ENCODE measurements at places on chromosomes 11 and 22.
A peak's percentile ranks its signal among the peaks of the same experiment; 100 is the strongest.

DNA sequence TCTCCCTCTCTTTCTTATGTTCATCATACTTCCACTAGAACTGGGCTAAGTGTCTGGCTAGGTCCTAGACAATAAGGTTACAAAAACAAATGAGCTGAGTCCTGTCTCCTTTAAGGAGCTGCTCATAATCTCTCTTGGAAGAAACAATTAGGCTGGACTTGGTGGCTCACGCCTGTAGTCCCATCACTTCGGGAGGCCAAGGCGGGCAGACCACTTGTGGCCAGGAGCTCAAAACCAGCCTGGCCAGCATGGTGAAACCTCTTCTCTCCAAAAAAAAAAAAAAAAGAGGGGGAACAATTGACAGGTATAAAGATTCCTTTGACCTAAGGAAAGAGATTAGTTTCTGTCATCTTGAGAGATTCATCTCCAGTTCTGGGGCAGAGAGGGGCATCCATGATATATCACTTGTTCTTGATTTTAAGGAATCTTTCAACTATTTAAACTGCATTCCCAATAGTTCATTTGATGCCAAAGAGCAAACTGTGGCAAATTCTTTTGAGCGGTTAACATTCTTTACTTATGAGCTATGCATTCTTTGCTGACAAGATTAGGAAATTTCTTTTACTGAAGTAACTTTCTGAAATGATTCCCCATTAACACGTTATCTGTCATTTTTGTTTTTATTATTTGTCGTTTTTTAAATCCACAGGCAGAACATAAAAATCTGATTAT lies 125.5 kb downstream of the C11orf87 start:
- no peak for DNase-seq

- peak; percentile 21 for DNase-seq
Measured at GRCh38 chr11:9905960-9906791, 242.3 kb downstream of the SWAP70 start.

GRCh38 chr11:133710681-133711240 lies 134.6 kb downstream of the SPATA19 start:
- DNase-seq = no peak

DNA sequence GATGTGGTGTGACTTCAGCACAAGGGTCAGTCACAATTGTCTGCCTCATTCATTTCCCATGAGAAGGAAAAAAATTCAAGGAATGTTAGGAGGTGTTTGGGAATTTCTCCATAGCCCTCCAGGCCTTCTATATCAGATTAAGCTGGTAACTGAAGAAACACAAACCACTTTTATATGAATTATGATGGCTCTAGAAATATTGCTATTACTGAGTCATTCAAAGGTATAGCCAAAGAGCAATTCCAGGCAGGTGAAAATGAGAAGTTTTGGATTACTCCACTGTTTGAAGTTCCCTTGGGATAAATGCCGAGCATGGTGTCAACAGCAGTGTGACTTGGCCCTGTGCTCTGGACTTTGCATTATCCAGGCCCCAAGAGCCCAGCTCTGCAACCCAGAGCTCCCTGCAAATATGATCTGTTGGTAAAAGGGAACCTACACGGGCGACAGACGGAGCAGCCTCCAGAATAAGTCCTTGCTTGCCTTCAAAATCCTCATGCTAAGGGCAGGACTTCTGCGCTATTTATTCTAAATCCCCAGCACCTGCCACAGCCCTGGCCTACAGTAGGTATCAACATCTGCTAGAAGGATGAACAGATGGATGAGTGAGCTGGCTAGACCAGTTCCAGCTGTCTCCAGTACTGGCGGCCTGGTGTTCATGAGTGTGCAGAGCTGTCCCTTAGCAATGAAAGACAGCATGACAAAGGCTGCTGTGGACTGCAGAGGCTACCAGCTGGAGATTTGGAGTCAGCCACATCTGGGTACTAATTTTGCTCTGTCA lies 67.5 kb upstream of the ZBED5 start:
- DNase-seq = no peak

- peak; percentile 54 for DNase-seq
Measured at GRCh38 chr11:122661182-122661945, 5.8 kb downstream of the UBASH3B start.

GRCh38 chr11:92425127-92425526 lies 200.5 kb downstream of the FAT3 start:
- no peak for DNase-seq

DNA sequence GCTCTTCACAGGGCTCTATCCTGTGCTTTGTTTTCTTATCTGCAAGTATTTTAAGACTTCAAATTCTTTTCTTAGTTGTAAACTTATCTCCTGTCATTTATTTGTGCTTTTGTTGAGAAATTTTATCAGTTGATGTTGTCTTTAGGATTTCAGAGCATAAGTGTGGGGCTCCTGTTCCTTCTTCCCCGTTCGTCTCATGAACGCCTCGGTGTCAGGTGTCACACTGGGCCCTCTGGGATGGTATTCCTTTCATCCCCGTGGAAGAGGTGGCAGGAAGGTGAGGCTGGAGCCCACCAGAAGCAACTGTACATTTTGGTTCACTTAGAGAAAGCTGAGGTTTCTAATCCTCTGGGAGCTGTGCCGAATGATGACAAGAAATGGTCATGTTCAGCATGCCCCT lies 17.9 kb downstream of the NADSYN1 start:
- no peak for DNase-seq

DNA sequence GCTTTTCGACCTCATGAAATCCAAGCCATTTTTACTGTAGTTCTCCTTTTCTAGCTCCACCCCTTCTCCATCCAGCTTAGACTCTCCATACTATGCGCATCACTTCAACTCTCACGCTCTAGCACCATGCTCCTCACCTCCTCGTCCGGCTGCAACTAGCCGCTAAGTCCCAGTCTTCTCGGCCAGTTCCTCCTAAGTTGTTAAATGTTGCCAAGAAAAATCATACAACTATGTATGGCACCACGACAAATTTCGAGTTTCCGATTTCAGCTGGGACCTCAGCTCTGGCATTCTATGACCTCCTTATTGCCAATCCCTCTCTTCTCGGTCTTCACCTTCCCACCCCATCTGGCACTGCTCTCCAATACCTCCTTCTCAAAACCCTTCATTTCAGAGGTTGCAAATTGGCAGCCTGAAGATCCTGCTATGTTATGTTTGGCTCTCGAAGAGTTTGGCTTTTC lies 1.0 kb downstream of the ZNF70 start:
- DNase-seq = no peak

GRCh38 chr11:116651737-116652237 lies 121.0 kb downstream of the BUD13 start:
- DNase-seq = no peak

DNA sequence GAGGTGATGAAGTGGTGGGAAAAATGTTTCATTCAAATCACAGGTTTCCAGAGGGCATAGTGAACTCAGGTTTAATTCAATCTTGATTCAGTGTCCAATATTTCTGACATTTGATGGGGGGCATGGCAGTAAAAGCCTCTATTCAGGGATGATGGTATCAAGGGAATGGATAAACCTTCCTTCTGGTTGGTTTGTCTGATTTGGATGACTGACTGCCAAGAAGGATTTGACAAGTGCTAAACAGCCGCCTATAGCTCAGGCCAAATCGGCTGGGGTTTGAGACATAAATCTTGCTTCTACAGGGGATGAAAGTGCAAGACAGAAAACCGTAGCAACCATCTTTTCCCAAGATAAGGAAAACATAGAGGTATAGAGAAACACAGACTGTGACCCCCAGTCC lies 121.8 kb upstream of the C11orf87 start:
- DNase-seq = no peak

DNA sequence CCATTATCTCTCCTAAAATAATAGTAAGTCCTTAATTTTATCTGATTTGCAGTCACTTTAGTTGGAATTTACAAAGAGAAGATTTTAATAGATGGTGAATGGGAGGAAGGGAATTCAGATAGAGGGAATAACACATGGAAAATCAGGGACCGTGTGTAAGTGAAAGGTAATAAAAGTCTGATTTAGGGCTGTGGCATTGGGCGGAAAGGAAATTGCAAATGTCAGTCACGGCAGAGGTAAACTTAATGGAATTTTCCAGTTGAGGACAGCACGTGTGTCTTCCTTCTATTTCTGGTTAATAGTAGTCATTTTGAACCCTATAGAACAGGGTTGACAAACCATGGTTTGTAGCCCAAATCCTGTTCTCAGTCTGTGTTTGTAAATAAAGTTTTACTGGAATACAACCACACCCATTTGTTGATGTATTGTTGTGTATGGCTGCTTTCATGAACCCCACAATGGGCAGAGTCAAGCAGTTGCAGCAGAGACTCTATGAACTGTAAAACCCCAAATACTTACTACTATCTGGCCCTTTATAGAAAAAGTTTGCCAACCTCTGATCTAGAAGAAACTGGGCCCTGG lies 34.1 kb downstream of the PACS1 start:
- DNase-seq = no peak

DNA sequence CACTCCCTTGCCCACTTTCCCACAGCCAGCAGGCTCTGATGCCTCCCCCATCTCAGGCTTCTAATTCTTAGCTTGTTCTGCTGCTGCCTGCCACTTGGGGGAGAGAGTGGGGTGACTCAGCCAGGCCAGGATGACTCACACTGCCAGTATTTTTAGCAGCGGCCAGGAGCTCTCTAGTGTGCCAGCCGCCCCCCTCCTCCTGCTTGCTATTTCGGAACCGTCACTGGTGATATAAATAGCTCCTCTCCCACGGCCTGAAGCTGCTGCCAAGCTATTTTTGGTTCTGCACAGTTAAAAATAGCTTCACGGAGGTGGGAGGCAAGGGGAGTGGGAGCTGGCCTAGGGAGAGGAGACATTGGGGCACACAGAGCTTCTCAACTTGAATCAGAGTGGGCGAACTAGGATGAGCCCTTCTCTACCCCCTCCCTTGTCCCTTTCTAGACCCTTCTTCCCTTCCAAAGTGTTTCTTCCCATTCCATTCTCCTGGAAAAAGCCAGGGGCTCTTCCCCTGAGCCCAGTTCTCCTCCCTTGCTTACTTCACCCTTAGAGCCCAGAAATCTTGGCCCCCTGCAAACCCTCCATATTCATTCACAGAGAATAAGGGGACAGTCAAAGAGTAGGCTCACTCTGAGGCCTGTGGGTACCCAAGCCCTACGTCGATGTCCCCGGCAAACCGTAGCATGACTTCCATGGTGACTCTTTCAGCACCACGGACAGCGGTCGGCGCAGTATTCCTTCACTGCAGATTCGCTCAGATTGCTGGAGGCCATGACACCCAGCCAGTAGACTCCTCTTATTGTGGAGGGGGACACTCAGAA lies 2.5 kb upstream of the NPAS4 start:
- DNase-seq = peak; percentile 87

- DNase-seq = no peak
Measured at GRCh38 chr11:70501051-70501901, 102.9 kb downstream of the CTTN start.

- no peak for DNase-seq
Measured at GRCh38 chr11:78706551-78706950, 131.9 kb upstream of the NARS2 start.

GRCh38 chr11:1924646-1925372 lies 5.3 kb downstream of the TNNT3 start:
- no peak for DNase-seq

- no peak for DNase-seq
Measured at GRCh38 chr11:72297828-72298227, 53.9 kb upstream of the PHOX2A start.

- DNase-seq = no peak
Measured at GRCh38 chr11:6992026-6992425, 28.1 kb downstream of the ZNF214 start.

- DNase-seq = no peak
Measured at GRCh38 chr22:33715237-33715985, 204.9 kb downstream of the LARGE1 start.

- no peak for DNase-seq
Measured at GRCh38 chr11:122213171-122213570, 97.2 kb upstream of the BLID start.

DNA sequence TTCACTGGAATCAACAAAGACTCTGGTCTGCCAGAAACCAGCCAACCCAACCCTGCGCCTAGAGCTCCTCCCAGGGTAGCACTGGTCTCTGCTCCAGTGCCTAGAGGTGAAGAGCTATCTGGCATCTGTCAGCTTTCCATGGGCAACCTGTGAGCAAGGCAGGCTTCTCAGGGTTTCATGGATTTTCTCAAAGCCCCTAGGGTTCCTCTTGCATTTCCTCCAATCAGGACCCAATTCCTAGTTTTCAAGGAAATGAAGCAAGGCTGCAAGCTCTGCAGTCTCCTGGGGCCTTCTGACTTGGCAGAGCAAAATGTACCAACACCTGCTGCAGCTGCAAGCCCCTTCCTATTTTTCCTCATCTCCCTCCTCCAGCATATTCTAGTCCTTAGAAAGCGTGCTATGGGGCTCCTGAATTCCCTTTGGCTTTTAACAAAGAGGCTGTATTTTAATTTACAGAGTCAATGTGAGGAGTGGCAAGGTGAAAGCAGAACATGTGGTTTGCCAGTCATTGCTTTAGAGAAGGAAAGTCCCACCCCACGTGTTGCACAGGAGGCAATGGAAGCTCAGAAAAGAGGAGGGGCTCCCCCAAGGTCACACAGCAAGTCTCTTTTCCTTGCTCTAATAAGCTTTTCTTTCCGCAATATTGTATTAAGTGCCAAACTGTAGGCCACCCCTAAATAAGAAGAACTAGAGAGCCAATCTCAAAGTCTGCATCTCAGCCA lies 33.0 kb upstream of the RIC3 start:
- no peak for DNase-seq

GRCh38 chr11:89583580-89583979 lies 92.4 kb upstream of the NOX4 start:
- no peak for DNase-seq

- peak; percentile 21 for DNase-seq
Measured at GRCh38 chr22:22720201-22720723, 75.8 kb downstream of the GGTLC2 start.

DNA sequence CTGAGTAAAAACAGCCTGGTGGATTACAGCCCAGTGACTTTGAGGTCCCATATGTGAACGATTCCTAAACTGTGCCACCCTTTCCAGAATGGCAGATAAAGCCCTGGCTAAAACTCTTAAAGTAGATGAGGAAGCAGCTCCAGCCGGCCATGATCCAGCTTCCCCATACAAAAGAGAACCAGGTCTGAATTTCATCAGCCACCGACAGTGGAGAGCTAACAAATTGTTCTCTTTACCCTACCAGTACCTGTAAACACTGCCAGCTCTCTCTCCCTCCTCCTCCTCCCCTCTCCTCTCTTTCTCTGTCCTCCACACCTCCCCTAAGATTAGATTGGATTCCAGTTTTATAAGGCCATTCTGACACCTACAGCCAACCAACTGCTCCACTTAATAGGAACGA lies 176.9 kb downstream of the DSCAML1 start:
- no peak for DNase-seq

GRCh38 chr11:86313793-86314192 lies 11.8 kb downstream of the HIKESHI start:
- no peak for DNase-seq

- DNase-seq = peak; percentile 41
Measured at GRCh38 chr11:61966734-61967115, 709 bp downstream of the FTH1 start.

DNA sequence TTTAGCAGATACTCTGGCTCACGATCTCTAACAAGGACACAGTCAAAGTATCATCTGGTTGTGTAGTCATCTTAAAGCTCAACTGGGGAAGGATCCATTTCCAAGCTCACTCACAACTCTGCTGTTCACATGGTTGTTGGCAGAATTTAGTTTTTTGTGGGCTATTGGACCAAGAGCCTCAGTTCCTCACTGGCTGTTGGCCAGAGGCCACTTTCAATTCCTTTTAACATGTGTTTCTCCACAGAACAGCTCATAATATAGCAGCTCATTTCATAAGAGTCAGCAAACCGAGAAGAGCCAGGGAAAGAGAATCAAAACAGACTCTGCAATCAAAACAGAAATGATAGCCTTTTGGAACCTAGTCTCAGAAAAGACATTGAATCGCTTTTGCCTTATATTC lies 22.6 kb downstream of the IZUMO1R start:
- DNase-seq = no peak

- DNase-seq = no peak
Measured at GRCh38 chr11:31325160-31325559, 44.4 kb downstream of the DCDC1 start.

Data from SW480 (cell line).